ENCODE measurements at places on chromosomes 6 and 20.

DNA sequence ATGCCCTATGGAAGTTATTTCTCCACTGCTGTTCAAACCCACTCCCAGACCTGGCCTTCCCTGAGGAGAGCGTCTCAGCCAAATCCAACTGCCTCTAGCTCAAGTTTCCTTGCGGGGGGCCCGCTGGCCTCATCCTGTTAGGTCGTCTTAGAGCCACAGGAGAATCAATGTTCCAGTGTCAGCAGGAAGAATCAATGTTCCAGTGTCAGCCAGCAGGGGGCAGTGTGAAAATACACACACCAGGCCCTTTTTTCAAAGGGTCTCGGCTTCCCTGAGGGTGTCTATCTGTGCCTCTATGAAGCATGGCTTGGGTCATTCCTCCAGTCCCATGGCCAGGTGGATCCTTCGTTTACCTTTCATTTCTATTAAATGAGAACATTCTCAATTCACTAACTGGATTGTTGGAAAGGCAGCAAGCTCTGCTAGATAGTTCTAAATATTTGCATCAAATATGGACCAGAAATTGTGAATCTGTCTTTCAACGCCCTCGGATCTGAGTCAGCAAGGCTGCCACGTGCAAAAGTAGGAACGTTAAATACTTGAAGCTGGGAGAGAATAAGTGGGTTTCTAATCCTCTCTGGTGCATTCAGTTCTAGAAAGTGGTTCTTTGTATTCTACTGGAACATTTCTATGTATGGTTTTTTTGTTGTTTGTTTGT, 19.2 kb downstream of the PRND start:
- DNase-seq: peak; percentile 35

GRCh38 chr20:13007596-13007995, 1.2 kb upstream of the SPTLC3 start:
- DNase-seq: no peak

GRCh38 chr6:146851837-146852236, 253.1 kb downstream of the ADGB start:
- no peak for DNase-seq

DNA sequence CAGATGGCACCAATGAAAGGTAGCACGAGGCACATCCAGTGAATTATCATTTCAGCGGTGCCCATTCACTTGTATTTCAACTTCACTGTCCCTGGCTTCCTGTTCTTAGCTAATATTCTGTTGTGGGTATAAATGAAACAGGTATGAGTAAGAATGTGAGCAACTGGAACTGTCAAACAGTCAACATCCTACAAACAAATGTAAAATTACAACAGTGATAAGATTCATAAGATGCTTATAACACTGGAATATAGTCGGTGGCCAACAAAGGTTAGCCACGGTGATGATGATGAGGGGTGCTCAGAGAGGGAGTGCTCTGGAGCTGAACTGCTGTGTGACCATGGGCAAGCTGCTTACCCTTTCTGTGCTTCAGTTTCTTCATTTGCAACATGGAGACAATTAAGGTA, 74.9 kb upstream of the TOX2 start:
- no peak for DNase-seq

GRCh38 chr6:56230976-56231566, 16.3 kb downstream of the COL21A1 start:
- DNase-seq: no peak

GRCh38 chr6:166300357-166300987, 7.7 kb downstream of the PRR18 start:
- no peak for DNase-seq

GRCh38 chr6:16805243-16805950, 44.1 kb upstream of the ATXN1 start:
- DNase-seq: no peak

DNA sequence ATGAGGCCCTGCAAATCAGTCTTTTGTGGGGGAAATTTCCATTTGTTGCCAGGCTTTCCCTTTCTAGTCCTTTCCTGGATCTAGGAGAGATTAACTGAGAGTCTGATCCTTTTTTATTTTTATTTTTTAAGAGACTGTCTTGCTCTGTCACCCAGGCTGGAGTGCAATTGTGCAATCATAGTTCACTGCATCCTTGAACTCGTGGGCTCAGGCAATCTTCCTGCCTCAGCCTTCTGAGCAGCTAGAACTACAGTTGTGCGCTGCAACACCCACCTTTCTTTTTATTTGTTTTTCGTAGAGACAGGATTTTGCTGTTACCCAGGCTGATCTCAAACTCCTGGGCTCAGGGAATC, 22.9 kb downstream of the OR2B2 start:
- no peak for DNase-seq

GRCh38 chr20:62433658-62434497, 6.5 kb upstream of the RBBP8NL start:
- no peak for DNase-seq

- no peak for DNase-seq
These were observed 286.6 kb downstream of the TENT5A start for GRCh38 chr6:81465859-81466258.

GRCh38 chr20:59578436-59579403, 25.6 kb upstream of the PHACTR3 start:
- DNase-seq: no peak

GRCh38 chr6:159259441-159260125, 90.4 kb downstream of the FNDC1 start:
- DNase-seq: no peak

DNA sequence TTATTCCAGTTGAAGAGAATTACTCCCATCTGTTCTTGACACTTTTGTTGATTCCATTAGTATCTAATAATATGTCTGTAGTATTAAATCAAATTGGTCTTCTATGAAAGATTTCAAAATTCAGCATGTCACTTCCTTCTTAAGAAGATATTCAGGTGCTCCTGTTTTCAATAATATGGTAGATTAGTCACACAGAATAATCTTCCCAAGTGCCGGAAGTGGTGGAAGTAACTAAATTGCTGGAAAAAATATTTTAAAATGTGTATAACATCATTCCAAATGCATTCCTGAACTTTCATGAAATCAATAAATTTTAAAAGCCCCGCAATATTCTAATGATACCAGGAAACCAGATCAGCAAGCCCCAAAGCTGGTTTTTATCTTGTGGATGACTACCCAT, 281.3 kb downstream of the EPM2A start:
- no peak for DNase-seq

- DNase-seq: no peak
These were observed 353.1 kb downstream of the CDC5L start for GRCh38 chr6:44740566-44741120.

DNA sequence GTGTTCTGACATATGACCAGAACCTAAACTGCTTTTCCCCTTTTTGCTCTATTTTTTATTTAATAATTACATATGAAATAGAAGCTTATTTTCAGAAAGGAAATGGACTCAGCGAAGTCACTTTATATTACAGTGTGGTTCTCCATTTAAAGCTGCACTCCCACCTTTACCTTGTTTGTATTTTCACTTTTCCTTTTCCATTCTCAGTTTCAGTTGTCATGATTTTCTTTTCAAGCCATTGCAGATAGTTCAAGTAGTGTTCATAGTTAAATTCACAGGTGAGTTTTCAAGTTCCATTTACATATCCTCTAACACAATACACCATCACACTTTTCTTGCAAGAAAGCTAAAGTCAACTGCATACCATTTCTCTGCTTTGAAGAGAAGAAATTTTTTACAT, 400.2 kb downstream of the HACE1 start:
- no peak for DNase-seq

DNA sequence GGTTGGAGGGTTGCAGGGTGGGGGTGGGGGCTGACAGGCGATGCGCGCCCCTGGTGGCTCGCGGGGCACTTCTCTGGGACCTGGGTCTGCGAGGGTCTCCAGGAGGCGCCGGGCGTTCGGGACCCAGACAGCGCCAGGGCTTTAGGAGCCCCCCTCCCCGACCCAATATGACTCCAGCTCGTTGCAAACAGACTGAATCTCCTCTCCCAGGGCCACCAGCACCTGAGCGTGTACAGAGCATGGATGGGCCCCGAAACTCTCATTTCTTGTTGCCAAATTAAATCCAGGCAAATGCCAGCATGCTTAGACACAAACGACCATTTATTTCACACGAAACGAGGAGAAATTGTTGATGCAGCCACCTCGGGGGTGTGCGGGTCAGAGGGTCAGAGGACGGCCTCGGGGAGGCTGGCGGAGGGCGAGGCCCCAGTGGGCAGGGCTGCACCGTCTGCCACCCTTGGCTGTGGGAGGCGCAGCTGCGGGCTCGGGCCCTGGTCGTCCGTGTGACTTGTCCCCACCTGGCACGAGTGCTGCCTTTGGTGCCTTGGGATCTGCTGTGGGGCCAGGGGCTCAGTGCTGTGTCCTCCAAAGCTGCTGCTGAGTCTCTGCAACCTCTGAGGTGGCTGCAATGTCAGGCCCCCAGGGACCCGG, 20.9 kb upstream of the GATA5 start:
- DNase-seq: no peak

All from stimulated activated CD4-positive, alpha-beta T cell treated with anti-CD3 and anti-CD28 coated beads, Interleukin-15, amount 100 ng/mL, for 1 hour (primary cell).